Uterus (tissue), 4 donors: ENCODE measurements at places on chromosomes 4 and X.

GRCh38 chrX:111671668-111672067 is 9.3 kb upstream of the ALG13 start:
- DNase-seq: no peak

GRCh38 chr4:150648123-150648522 is 66.2 kb downstream of the MAB21L2 start:
- no peak for DNase-seq

DNA sequence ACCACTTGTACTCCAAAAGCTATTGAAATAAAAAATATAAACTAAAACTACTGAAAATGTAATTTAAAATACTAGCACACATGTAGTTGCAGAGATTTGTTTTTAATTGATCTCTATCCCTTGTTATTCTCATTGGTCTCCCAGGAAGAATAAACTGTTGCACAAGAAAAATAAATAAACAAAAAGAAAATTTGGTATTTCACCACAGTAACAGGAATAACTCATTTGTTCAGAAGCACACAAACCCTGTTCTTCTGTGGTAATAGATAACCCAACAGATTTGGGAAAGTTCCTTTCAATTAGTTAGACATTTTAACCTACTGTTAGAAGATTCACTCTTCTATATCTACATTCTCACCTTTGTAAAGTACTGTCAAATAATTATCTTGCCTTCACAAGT is 70.9 kb upstream of the APOOL start:
- no peak for DNase-seq

DNA sequence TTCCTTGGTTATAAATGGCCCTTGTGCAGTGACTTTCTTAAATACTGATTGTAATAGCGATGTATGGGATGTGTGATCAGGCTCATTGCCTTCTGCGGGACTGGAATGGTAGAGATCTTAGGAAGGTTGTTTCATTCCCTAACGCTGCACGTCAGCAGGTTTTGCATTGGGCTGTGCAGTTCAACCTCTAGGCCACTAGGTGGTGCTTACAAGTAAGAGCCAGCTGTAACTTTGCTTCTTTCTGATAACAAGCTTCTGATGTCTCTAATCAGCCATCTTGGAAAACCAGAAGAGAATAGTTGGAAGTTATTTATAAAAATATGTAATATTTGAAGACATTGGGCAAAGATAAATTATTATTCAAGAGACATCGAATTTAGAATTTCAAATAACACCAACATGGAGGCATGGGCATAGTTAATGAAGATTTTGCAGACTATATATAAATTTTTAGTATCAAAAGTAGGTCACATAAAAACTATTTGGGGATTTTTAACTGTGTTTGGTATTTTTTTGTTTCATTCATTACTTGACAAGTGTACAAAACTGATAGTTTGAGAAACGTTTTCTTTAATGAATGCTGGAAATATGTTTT is 339.7 kb upstream of the PCDH7 start:
- DNase-seq: no peak

- no peak for DNase-seq
Observed at GRCh38 chrX:18210470-18210869, 10.2 kb downstream of the BEND2 start.

DNA sequence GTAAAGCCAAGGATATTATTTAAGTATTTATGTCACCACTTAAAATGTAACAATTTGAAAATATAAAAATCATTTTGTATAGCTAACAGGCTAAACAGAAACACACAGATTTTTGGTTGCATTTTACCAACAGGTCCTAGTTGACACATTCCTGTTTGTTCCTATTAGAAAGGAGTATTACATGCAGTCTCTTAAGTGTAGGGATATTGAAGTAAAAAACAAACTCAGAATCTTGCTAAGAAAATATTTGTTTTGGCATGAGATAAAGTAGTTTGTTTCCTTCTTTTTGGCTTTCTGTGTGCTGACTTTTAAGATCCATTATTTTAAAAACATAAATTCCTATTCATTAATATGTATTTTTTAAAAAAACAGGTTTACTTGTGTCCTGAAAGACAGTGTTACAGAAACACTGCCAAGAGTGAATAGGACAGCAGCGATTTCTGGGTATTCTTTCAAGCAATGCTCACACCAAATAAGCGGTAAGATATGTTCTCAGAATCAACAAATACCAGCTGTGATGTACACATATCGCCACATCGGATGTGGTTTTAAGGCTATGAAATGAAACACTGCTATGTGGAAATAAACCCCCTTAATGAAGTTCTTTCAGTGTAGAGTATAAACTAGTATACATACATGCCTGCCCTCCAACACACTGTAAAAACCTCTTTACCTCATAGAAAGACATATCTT is 6.9 kb downstream of the F11 start:
- DNase-seq: no peak

GRCh38 chrX:101383679-101384205 is 2.2 kb downstream of the BTK start:
- no peak for DNase-seq

GRCh38 chr4:92021788-92022187 is 282.0 kb upstream of the GRID2 start:
- no peak for DNase-seq

GRCh38 chr4:178480881-178481280 is 1038.6 kb upstream of the AGA start:
- DNase-seq: no peak

- DNase-seq: no peak
Observed at GRCh38 chr4:179750374-179750773, 2308.1 kb upstream of the AGA start.

- DNase-seq: no peak
Observed at GRCh38 chrX:135420831-135421230, 913 bp upstream of the SMIM10L2A start.

DNA sequence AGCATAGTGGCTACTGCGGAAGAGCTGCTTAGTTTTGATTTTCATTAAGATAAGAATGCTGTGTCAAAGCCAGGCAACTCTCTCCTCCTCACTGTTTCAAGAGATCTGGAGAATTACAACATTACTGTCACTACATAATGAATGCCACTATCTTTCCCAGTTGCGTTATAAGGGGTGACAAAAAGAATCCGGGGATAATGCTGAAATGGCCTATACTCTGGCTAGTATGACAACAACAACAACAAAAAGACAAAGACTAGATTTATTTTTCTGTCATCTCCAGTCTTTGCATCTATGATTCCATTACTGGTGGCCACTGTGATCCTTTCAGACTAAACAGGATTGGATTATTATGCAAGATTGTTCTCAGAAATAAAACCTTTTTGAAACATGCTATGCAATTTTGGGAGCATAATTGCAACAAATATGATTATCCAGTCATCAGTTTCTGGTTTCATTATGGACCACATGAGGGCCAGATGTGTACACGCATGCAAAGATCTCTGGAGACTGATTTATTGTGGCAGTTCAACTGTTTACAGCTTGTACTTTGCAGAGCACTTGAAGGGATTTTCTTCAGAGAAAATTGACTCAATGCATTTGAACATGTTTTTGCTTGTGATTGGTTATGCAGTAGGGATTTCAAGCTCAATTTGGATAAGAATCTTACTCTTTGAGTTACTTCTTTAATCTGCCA is 31.1 kb upstream of the SPANXB1 start:
- no peak for DNase-seq

GRCh38 chr4:1010395-1011021 is 918 bp upstream of the FGFRL1 start:
- peak; percentile 73 for DNase-seq

- no peak for DNase-seq
Observed at GRCh38 chr4:142952821-142953580, 106.9 kb upstream of the INPP4B start.

DNA sequence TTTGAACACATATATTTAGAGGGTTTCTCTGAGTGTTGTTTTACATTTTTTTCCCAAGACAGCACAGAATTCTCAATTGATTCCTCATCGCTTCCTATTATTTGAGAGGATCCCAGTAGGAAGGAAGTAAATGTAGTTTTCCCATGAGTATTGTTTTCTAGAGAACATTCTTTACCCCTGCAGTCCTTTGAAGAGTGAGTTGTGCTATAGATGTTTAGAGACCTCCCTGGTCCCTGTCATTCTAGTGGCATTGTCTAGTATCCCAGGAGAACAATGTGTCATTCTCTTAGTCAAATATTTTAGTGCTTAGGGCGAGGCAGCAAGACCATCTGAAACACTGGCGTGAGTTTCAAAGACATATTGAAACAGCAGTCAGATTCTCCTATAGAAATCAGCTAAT is 32.5 kb downstream of the SORBS2 start:
- DNase-seq: no peak

- DNase-seq: no peak
Observed at GRCh38 chrX:77597090-77597489, 149.9 kb downstream of the FGF16 start.

DNA sequence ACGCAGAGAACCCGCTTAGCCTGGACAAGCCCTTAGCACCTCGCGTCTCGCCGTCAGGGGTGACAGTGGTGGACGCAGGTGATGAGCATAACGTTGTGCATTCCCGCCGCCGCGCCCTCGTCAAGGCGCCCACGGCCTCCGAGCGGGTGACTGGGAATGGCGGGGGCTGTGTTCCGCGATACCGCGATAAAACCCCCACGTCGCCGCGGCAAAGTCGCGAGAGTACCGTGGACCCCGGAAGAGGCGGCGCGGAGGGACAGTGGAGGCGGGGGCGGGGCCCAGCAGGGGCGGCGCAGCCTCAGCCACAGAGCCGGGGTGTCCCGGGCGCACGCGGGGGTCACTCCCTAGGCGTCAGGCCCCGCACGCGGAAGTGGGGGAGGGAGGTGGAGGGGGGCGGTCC is 53.8 kb downstream of the ZFYVE28 start:
- no peak for DNase-seq

GRCh38 chrX:97268182-97268680 is 384.5 kb downstream of the RPA4 start:
- no peak for DNase-seq

GRCh38 chr4:6688879-6689505 is 4.7 kb upstream of the S100P start:
- no peak for DNase-seq

GRCh38 chr4:154076921-154077320 is 288.0 kb upstream of the SFRP2 start:
- no peak for DNase-seq

GRCh38 chr4:101527188-101527587 is 179.9 kb upstream of the PPP3CA start:
- DNase-seq: no peak

- no peak for DNase-seq
Observed at GRCh38 chr4:93828995-93829819, 654 bp downstream of the ATOH1 start.

GRCh38 chrX:39854772-39855747 is 242.7 kb downstream of the BCOR start:
- no peak for DNase-seq

GRCh38 chr4:145283909-145284308 is 103.5 kb upstream of the OTUD4 start:
- DNase-seq: no peak

- no peak for DNase-seq
Observed at GRCh38 chrX:112759512-112759911, 79.8 kb upstream of the LHFPL1 start.

- DNase-seq: no peak
Observed at GRCh38 chrX:53356186-53356585, 66.3 kb downstream of the SMC1A start.

DNA sequence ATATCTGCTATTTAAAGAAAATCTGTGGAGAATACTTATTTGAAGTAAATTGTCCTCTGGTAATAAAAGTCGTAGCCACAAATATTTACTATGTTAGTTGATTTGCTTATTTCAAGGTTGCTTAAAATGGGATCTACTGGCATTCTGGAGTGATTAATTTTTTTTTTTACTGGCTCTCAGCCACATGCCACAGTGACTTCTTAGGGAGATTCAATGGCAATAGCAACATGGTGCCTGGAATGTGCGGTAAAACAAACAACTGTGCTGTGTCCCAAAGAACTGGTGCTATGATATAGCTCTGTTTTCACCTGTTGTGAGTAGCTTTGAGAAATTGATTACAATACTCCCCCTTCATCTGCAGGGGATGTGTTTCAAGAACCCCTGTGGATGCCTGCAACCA is 324.3 kb downstream of the GPAT3 start:
- DNase-seq: no peak

- peak; percentile 49 for DNase-seq
Observed at GRCh38 chr4:83629945-83630721, 94.2 kb downstream of the GPAT3 start.

DNA sequence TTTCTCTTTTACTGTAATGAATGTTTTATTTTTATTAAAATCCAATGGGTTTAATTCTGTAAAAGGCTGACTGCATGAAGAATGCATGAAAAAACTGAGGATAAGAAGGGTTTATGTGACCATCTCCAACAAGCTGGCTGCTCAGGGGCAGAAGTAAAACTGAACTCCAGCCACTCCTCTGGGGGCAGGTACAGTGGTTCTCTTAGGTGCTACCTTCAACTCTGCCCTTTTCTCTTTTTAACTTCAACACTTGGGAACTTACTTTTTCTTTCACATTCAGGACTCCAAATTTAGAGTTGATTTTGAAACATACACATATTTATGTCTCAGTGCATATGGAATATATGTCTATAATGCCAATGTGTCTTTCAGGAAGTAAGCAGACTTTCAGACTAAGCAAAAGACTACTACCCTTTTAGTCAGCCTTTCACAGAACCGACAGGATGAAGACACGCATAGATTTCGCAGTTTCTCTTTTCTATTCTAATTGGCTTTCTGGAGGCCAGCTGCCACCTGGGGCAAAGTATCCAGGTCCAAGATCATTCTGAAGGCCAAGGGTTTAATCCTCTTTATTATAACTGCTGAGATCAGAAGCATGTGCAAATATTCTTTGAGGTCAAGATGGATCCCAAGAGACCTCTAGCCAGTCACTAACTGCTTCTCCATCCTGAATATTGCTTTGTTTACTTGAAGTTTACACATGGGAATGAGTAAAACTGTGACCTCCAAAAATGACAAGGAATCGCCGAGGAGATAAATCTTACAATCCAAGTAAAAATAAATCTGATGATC is 30.7 kb downstream of the HS3ST1 start:
- DNase-seq: no peak

GRCh38 chr4:8322794-8323704 is 53.5 kb downstream of the HTRA3 start:
- DNase-seq: no peak

DNA sequence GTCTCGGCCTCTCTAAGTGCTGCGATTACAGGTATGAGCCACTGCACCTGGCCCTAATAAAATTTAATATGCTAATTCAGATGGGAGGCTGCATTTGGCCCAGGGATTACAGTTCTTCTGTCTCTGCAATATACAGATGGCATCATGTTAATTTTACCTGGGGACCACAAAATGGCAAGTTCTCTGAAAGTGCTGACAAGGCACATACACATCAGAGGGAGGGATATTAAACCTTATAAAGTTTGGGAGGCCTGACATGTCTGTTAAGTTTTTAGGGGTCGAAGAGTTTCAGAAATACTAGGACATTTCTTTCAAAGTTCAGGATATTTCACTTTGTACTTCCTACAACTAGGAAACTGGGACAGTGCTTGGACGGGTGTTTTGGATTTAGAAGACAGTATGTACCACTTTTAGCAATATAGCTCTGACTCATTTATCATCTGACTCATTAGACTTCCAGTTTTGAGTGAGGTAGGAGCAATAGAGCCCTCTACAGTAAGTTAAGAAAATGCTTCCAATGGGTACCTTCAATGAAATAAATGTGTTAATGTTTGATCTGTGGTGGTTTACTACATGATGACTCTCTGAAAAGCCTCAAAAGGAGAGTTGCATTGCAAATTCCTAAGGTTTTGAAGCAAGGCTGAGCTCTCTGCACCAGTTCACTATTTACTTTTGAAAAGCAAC is 981.0 kb upstream of the HS3ST1 start:
- DNase-seq: no peak
